Natural killer cell treated with Interleukin-12 subunit alpha and Interleukin-12 subunit beta and Interleukin-15 and Interleukin-18, amount 100 ng/mL, for 72 hours (primary cell): ENCODE measurements at places on chromosomes 7 and 10.
A peak's percentile ranks its signal among the peaks of the same experiment; 100 is the strongest.

GRCh38 chr10:31778627-31779026 is 150.0 kb downstream of the ARHGAP12 start:
- no peak for DNase-seq

DNA sequence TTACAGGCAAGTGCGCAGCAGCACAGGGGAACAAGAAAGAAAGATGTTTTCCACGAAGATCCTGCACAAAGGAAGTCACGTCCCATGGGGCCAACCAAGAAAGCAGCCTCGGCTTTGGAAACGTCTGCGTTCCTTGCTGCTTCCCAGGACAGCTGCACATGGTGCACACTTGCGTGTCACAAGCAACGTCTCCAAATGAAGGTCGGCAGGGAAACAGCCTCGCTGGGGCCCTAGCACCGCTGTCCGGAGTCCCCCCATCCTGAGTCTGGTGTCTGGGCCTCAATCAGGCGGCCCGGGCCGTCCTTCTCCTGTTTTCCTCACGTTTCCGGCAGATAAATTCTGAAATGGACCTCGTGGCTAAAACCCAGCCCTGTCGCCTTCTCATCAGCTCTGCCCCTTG is 206.2 kb downstream of the DIP2C start:
- no peak for DNase-seq

DNA sequence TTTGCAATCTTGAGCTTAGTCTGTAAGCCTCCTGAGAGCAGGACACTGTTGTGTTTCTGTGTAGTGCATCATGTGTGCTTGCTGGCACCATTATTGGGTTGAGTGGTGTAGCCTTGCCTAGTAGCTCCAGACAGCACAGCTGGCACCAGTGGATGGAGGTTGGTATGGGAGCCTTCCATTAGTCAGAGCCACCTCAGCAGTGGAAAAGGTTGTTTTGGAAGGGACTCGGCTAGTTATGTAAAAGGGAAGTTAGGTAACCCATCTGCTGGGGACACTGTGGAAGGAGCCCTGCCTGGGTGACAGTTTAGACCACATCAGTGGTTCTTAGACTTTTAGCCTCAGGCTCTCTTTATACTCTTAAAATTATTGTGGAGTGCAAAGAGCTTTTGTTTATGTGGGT is 16.3 kb downstream of the MINDY4 start:
- DNase-seq = no peak

- no peak for DNase-seq
These were observed 277.3 kb downstream of the SDK1 start for GRCh38 chr7:3578399-3578798.

DNA sequence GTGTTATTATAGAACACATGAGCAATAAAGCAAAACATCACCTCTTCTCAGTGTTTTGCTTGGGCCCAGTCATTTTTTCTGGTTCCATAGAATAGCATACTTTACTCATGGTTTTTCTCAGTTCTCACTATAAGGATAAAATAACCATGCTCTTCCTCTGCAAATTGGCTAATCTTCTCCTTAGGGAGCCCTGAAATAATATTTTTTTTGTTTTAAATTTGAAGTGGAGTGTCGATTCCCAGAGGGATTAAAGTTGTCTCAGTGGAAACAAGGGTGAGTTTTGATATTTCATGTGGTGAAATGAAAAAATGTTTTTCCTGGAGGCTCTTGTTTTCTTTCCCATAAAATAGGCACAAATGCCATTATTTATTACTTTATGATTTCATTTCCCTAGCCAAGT is 127.3 kb downstream of the NOC3L start:
- DNase-seq = no peak

DNA sequence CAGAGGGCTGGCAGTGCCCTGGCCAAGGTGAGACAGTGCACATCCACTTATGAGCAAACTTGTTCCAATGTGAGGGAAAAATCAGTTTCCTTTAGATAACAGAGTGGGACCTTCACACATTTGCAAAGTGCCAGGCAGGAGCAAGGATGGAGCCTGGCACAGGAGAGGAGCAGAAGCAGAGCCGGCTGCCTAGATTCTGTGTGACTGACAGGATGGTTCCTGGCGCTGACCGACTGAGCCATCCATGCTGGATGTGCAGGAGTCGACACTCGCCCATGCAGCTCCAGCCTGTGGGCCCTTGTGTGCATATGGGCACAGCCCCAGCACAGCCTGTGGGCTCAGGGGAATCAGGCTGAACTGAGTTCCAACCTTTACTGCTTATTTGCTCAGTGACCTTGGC is 346.5 kb downstream of the GRID1 start:
- DNase-seq = no peak

- DNase-seq = no peak
These were observed 3.4 kb downstream of the CALHM2 start for GRCh38 chr10:103448746-103449145.

GRCh38 chr7:95476904-95477594 is 8.7 kb upstream of the ASB4 start:
- DNase-seq = peak; percentile 65

DNA sequence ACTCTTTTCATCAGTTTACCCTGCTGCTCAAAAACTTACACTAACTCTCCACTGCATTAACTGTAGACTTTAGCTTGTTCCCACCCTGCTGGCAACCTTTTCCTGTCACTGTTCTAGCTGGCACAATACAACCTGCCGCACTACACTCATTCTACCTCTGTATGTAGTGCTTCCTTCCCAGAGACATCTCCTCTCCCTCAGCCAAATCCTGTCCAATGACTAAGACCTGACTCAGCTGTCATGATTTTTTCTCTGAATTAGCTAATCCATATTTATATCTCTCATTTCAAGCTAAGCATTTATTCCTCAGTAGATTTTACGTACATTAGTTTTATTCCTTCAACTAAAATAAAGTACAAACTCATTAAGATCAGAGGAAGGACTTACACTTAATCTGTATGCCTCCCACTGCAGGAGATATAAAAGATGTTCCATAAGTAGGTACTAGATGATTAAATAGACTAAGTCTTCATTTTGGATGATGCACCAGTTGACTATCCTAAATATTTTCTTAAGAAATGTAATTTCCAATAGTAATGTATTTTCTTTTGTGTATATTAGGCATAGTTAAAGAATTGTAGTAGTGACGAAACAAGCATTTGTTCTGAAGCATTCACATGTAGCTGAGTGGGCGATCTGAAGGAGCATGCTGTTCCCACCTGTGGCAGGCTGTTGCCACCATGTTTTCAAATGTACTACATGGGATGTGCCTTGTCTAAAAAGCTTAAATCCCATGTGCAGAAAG is 189.1 kb downstream of the SKAP2 start:
- DNase-seq = no peak

GRCh38 chr7:45123913-45124710 is 12.6 kb upstream of the TBRG4 start:
- no peak for DNase-seq

DNA sequence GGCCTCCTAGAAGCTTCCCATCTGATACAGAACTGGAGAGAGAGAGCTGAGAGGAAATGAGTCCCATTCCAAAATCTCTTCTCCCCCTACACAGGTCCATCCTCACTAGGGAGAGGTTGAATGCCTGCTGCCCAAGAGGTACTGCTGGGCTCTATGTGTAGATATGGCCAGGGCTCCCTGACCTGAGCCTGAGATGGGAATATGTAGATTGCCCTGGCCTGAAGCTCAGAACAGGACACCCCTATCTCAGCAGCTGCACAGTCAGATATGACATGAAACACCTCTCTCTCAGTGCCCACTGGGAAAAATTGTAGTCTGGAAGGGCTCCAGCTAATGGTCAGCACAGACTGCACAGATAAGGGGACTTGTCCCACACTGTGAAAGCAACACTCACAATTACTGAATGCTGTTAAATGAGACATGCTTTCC is 3.1 kb upstream of the IFIT1B start:
- DNase-seq = no peak

- no peak for DNase-seq
These were observed 109.6 kb downstream of the LRMDA start for GRCh38 chr10:75540981-75541380.
